Urothelium cell line (cell line): ENCODE measurements at places on chromosomes 7 and 10.

GRCh38 chr10:76198287-76199035, 767.0 kb downstream of the LRMDA start:
- DNase-seq: no peak

GRCh38 chr7:52992479-52993162, 42.8 kb upstream of the POM121L12 start:
- DNase-seq: no peak

GRCh38 chr10:128029290-128029651, 97.0 kb downstream of the MKI67 start:
- no peak for DNase-seq

DNA sequence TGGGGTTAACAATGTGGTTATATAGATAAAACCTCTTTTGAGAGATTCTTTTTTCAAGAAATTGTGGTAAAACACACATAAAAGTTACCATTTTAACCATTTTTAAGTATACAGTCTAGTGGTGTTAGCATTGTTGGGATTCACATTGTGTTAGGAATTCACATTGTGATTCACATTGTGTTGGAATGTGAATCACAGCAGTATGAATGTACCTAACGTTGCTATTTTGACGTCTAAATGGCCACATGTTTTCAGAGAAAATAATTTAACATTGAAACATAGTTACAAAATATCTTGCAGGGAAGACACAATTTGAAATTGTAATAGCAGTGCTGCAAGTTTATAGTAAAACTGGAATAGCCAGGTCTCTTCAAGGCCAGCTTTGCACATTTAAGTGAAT, 129.0 kb downstream of the BICC1 start:
- DNase-seq: no peak

GRCh38 chr7:136055266-136055665, 78.1 kb upstream of the MTPN start:
- DNase-seq: no peak

GRCh38 chr7:129887865-129888264, 64.9 kb downstream of the UBE2H start:
- DNase-seq: no peak
